Stimulated activated CD8-positive, alpha-beta memory T cell treated with anti-CD3 and anti-CD28 coated beads, Interleukin-12 subunit alpha, Interleukin-12 subunit beta, amount 100 ng/mL, for 4 hours (primary cell): ENCODE measurements at places on chromosomes 3 and 15.

DNA sequence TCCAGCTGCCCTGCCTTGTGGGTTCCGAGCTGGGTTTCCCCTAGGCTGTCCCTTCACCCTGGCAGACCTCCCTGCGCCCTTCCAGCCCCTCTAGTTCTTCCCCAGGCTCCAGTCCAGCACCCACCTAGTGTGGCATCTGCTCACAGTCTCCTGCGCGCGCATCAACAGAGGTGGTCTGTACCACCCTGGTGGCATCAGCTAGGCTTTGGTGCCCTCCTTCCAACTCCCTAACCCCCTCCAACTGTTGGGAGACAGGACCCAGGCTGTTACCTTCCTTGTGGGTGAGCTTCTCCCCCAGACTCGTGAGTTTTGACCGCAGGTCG is 8.0 kb downstream of the CALML4 start:
- DNase-seq, result no peak

- no peak for DNase-seq
Measured at GRCh38 chr3:11995120-11995519, 9.1 kb upstream of the SYN2 start.

DNA sequence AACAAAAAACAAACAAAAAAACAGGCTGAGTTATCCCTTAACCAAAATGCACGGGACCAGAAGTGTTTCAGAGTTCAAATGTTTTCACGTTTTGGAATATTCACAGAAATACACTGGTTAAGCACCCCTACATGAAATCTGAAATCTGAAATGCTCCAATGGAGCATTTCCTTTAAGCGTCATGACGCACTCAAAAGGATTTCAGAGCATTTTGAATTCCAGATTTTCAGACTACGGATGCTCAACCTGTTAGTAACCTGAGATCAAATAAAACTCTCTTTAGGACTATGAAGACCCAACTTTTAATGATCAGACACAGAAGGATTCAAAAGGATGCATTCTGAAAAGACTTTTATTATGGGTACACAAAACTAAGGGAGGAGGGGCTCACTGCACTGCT is 9.6 kb downstream of the CLPX start:
- DNase-seq, result no peak

GRCh38 chr3:50226888-50227389 is 9.1 kb upstream of the GNAI2 start:
- DNase-seq, result no peak

GRCh38 chr3:155970398-155970797 is 99.9 kb downstream of the GMPS start:
- DNase-seq, result no peak

- no peak for DNase-seq
Measured at GRCh38 chr3:194165271-194166018, 29.5 kb downstream of the HES1 start.

DNA sequence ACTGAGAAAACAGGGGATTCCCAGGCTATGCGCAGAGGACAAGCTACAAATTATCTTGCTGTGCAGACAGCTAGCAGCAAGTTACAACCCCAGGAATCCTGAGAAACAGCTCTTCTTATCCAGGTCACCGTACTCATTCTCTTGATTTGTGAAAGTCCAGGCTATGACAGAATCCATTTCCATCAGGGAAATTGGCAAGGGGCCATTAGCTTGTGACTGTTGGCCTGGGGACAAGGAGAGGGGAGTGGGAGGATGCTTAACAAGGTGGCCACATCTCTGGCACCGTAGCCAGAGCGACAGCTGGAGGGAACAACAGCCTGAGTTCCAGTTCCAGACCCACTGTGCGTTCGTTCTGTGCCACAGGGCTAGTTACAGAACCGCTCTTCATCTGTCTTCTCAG is 44.9 kb upstream of the PLXNA1 start:
- no peak for DNase-seq

- DNase-seq, result no peak
Measured at GRCh38 chr3:98646680-98647079, 53.3 kb upstream of the CPOX start.

- DNase-seq, result no peak
Measured at GRCh38 chr3:151687076-151687475, 46.7 kb upstream of the AADACL2 start.

- DNase-seq, result no peak
Measured at GRCh38 chr3:127455541-127456450, 134.7 kb downstream of the TPRA1 start.

DNA sequence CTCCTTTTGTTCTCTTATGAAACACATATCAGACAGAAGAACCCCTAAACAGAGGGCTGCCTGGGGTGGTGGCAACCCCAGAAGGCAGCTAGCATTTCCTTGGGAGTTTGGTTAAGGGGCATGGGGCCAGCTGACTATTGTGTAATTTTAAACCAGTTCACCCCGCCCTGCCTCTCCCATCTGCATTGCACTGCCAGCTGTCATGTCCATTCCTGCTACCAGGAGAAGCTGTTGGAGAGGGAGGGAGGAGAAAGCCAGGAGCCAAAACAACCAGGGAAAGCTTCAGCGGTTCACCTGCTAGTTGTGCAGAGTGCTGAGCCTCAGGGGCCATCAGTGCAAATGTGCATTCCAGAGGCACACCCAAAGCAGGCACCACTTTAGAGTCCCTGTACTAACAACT is 47.6 kb upstream of the ATP1B3 start:
- no peak for DNase-seq
